ENCODE measurements at places on chromosomes 7 and 10.

- DNase-seq, result no peak
These were observed 6.3 kb downstream of the IFT22 start for GRCh38 chr7:101315336-101315735.

- DNase-seq, result no peak
These were observed 189.2 kb upstream of the GALNT17 start for GRCh38 chr7:70942791-70943190.

GRCh38 chr7:81865754-81866153 lies 95.9 kb upstream of the HGF start:
- no peak for DNase-seq

- DNase-seq, result no peak
These were observed 120.6 kb downstream of the BAMBI start for GRCh38 chr10:28797904-28798371.

DNA sequence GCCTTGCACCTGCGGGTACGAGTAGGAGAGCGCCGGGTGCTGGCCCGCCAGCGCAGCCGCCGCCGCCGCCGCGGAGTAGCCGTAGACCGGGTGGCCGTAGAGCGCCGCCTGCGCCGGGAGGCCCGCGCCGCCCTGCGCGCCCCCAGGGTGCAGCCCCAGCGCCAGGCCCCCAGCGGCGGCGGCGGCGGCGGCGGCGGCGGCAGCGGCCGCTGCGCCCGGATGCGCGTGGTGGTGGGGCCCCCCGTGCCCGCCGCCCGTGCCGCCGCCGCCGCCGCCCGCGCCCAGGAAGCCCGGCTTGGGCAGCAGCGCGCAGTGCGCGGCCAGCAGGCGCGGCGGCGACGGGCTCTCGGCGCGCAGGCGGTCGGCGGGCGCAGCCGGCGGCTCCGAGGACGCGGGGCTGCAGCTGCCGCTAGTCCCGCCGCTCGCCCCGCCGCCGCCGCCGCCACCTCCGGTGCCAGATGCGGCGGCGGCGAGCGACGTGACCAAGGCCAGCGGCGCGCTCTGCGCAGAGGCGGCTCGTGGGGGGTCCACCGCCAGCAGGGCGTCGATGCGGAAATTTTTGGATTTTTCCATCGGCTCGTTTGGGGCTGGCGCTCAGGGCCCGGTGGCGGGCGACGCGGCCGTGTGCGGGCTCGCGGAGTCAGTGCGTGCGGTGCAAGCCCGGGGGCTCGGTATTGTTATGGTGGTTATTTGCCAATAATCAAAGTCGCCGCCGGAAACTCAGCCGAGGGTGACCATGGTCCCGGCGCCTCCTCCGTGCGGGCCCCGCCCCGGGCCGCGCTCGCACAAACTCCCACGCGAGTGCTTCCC lies 480 bp downstream of the MNX1 start:
- DNase-seq, result no peak

DNA sequence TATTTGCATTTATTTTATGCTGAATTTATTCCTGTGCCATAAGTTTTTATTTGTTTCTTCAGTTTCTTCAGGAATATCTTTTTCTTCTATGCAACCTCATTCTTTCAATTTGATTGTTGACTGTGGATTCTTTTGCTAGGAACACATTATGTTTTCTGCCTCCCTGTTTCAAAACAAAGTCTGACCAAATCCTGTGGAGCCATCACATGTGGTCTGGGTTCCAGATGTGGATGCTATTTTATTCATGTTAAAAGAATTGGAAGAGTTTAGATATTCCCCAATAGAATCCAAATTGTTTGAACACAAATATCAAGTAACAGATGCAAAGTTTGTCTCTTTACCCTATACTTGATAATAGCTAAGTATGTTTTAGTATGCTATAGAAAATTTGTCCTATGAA lies 56.8 kb upstream of the LRRC17 start:
- no peak for DNase-seq

GRCh38 chr7:92460510-92460909 lies 13.2 kb downstream of the GATAD1 start:
- no peak for DNase-seq

DNA sequence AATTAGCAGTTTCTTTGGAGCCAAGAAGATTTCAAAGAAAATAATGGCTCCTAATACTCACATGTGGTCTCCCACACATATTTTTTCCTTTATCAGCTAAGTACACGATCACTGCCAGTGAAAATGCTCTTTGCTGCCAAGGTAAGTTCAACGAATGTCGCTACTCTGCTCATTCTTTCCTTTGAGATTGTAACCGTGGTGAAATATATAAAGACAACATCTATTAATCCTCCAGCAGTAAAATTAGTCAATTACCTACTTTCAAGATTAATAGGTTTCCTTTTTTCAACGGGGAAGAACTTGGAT lies 672.2 kb downstream of the GATA3 start:
- DNase-seq, result no peak

- DNase-seq, result no peak
These were observed 92.3 kb upstream of the DUSP5 start for GRCh38 chr10:110405380-110405779.

GRCh38 chr10:58641708-58642107 lies 129.0 kb downstream of the BICC1 start:
- no peak for DNase-seq

- no peak for DNase-seq
These were observed 16.5 kb downstream of the MAT1A start for GRCh38 chr10:80272793-80273522.

DNA sequence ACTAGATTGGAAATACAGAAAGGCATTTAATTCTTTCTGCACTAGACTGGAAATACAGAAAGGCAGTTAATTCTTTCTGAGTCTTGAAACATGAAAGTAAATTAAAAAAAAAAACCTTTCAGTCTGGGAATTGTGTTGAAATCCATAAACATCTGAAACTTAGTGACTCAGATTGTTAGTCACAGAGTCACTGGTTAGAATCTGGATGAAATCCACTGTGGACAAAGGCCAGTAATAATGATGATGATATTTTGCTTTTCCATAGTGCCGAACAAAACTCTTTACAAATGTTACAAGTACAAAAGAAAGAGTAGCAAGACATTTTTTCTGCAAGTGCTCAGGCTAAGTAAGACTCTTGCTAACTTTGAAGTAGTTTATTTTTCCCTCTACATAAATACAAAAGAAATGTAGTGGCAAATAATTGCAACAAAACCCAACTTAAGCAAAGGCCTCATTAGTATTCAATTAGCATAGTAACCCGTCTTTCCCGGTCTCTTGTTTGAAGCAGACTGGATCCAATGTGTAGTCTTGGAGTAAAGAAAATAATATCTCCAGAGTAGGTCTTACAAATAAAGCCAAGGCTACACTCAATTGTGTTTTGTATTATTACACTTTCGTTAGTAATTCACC lies 5.8 kb upstream of the PRTFDC1 start:
- DNase-seq, result peak; percentile 54

GRCh38 chr10:129614341-129614740 lies 147.3 kb downstream of the MGMT start:
- DNase-seq, result no peak

- no peak for DNase-seq
These were observed 19.8 kb downstream of the ZNF775 start for GRCh38 chr7:150398965-150399320.
